ENCODE measurements at places on chromosomes 16 and 17.

DNA sequence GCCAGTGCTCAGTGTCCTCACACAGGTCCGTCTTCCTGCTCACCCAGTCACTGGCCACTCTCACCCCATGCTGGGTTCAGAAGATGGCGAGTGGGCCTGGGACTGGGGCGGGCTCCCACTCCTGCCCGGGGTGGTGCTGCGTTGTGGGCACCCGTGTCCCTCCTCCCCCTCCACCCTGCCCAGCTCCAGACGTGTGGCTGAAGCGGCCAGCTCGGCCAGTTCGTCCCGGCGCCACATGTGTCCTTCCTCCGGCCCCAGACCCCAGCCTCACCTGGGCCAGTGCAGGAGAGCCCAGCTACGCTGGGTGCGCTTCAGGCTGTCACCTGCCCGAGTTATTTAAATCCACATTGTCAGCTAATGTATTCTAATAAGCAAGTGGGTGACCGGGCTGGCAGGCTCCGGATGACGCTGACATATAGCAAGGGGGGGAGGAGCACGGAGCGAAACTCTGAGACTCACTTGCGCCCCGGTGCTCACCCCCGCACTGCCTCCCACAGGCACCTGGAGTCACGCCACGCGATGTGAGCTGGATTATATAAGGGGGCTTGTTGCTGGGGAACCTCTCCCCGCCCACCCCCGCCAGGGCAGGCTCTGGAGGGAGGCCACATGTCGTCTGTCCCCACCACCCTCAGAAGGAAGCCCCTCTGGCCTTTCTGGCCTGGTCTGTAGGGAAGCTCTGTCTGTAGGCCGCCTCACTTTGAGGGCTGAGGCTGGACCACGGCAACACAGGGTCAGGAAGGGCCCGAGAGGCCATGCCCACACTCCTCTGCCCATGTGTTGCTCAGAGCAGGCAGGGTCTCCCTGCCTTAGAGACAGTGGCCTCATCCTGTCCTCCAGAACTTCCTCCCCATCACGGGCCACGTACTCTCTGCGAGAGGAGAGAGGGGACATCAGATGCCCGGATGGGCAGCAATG is 7.1 kb upstream of the BAIAP2 start:
- no peak for DNase-seq

DNA sequence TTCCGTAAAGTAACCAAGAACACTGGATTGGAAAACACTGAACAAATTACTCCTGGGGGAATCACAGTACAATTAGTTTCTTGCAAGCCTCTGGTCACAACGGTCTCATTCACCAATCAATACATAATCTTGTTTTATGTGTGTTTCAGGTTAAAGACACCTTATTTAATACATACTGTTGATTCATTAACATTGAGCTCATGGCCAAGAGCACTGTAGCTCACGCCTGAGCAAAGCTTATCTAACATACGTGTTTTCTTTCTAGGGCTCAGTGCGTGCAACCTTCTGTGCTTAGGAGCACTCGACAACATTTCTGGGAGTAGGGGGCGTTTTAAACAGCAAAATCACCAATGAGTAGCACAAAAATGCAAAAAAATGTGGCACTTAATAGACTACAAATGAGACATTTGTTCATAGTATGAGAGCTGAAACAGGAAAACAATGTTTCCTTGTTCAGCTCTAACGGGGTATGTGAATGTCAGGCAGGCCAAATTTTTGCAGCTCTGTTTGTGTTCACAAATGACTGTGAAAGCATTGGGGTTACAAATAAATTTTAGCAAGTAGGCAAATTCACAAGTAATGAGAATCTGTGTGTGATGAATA is 206.2 kb downstream of the CNTNAP4 start:
- no peak for DNase-seq

DNA sequence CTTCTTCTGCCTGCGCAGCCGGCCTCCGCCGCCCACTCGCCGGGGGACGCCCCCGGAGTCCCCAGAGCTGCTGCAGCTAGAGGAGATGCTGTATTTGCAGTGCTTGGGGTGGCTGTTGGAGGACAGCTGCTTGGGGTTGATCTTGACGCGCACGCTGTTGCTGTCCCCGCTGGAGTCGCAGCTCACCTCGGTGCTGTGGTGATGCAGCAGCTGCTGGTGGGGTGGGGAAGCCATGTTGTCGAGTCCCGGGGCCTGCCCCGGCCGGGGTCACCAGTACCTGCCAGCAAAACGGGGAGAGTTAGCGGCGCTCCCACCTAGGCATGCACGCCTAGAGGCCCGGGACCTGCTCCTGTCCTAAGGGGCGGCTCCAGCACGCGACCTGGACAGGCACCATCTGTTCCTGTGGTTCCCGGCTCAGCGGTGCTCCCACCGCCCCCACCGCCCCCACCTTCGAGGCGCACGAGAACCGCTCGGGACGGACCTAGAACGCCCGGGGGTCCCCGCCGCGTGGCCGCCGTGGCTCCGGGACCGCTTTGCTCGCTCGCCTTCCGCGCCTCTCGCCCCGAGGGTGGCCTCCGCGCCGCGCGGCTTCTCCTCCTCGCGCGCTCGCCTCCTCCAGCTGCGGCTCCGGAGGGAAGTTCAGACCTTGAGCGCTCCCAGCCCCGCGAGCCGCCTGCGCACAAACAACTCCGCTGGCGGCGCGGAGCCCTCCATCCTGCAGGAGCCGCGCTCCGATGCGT is 863 bp downstream of the ADCY9 start:
- peak; percentile 34 for DNase-seq

DNA sequence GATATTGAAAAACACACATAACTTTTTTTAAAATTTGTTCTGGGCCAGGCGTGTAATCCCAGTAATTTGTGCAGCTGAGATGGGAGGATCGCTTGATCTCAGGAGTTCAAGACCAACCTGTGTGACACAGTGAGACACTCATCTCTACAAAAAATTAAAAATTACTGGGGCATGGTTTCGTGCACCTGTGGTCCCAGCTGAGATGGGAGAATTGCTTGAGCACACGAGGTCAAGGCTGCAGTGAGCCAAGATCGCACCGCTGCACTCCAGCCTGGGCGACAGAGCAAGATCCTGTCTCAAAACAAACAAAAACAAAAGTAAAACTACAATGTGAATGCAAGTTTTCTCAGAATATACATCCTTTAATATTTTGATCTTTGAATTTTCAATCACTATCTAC is 15.1 kb downstream of the C16orf54 start:
- no peak for DNase-seq

DNA sequence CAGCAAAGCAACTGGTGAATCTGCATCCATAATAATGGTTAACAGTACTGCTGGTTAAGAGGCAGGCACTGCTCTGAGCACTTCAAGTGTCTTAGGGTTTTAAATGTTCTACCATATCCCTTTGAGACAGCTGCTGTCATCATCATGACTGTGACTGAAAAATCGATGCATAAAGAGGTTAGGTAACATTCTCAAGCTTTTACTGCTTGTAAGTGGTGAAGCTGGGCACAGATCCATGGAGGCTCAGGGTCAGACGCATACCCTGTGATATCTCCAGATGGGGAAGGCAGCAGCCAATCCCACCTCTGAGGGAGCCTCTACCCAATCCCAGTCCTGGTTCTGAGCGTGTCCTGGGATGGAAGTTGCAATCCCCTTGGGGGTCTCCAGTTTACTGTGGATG is 57.6 kb upstream of the SOX9 start:
- no peak for DNase-seq

DNA sequence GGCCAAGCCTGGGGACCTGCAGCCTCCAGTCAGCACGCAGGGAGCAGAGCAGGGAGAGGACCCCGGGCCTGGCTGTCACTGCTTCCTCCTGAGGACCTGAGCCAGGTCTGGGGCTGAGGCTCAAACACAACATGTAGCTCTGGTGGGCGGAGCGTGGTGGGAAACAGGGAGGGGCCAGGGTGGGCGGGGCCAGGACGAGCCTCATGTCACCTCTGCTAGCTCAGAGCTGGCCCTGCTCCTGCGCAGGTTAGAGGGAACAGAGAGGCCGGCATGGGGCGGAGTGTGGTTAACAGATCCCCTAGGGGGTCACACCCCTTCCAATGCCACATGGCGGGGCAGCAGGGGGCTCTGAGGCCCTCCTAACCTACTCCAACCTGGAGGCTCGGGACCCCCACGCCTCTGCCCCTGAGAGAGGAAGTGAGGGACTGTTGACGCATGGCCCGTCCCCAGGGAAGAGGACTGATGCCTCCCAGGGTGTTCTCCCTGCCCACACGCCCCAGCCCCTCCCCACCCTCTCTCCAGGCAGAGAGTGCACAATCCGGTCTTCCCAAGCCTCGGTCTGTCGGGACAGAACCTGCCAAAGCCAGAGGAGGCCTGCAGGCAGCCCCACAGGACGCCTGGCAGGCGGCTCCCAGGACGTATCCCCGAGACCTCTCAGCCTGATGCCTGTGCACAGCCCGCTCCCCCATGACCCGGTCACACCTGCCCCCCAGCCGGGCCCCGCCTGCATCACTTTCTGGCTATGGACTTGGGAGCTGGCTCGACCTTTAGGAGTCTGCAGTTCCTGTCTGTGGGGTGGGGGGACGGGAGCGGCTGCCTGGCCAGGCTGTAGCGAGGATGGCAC is 15.2 kb downstream of the PIEZO1 start:
- DNase-seq, result no peak

DNA sequence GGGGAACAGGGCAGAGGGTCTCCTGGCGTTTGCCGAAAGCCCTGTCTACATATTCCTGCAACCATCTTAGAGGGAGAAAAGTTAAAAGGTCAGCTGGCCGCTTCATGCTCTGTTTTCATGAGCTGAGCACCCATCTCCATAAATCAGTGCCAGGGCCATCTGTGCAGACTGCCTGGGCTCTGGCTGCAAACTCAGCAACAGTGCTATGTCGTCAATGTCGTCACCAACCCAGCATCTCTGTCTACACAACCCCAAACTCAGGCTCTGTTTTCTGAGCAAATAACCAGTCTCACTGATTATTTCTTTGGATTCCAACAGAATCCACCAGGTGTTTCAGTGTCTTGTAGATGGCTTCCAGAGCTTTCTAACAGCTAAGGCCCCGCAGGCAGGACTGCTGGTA is 65.0 kb downstream of the HS3ST2 start:
- no peak for DNase-seq

DNA sequence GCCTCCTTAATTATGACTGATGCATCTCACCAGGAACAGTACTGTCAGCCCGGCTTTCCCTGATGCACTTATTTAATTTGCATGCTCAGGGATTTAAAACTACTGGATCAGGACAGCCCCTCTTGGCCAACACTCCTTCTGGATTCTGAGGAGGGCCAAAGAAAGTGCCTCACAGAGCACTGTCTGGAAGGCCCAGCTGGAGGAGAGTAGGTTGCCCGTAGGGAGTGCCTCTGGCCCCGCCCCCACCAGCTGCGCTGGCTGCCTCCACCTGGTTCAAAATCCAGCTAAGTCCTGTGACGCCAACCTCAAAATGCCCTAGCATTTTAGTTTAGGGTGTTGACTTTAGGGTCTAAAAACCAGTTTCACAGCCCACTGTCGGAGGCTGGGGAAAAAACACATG is 49.4 kb upstream of the SREBF1 start:
- DNase-seq, result no peak

DNA sequence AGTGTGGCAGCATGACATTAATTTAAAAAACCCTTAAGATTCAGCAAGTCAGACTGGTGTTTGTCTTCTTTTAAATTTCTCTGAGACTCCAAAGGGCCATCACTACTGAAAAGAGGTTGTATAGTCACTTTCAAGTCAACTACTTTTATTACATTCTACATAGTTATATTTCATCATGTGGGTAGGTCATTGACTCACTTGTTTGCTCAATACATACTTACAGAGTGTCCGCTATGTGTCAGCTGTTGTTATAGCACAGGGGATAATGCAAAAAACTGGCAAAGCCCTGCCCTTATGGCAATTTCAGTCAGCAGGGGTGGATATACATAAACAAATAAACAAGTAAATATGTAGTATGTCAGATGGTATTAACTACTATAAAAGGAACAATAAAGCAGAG is 2.5 kb upstream of the MYH4 start:
- no peak for DNase-seq

DNA sequence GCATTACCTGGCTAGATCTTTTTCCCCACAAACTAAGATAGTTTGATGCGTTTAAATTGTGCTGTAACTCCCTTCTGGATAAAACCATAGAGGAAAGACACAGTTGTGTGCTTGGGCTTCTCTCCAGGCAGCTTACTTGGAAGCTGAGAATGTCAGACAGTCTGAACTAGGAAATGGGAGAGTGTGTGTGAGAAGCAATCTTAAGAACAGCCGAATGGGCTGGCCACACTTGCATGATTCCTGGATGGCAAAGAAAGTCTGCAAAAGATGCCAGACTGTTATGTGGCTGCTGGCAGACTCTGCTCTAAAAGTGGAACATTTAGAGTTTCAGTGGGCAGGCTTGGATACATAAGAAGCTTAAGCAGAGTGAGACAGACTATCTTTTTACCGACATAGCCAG is 384.3 kb upstream of the PSMD7 start:
- no peak for DNase-seq

DNA sequence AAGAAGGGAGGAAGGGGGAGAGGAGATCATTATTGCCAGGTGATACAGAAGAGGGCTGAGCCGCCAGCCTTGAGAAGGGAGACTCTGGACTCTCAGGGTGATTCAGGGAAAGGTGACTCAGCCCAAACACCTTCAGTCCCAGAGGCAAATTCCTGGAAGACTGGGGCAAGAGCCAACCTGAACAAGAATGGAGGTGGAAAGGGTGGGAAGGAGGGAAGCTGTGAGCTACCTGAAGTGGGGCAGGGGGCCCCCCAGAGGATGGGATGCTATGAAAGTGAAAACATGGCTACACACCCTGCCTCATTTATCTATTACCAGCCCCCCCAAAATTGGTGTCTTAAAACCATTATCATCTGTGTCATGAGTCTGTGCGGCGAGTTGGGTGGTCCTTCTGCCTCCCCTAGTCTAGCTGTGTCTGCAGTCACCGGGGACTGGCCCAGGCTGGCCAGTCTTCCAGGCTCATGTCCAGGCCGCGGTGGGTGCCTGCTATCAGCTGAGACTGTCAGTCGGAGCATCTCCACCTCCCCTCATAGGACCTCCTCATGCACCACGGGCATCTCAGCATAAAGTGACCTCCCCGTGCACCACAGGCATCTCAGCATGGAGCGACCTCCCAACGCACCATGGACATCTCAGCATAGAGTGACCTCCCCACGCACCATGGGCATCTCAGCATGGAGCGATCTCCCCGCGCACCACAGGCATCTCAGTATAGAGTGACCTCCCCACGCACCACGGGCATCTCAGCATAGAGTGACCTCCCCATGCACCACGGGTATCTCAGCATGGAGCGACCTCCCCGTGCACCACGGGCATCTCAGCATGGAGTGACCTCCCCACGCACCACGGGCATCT is 3.2 kb upstream of the SLC47A2 start:
- DNase-seq, result no peak

DNA sequence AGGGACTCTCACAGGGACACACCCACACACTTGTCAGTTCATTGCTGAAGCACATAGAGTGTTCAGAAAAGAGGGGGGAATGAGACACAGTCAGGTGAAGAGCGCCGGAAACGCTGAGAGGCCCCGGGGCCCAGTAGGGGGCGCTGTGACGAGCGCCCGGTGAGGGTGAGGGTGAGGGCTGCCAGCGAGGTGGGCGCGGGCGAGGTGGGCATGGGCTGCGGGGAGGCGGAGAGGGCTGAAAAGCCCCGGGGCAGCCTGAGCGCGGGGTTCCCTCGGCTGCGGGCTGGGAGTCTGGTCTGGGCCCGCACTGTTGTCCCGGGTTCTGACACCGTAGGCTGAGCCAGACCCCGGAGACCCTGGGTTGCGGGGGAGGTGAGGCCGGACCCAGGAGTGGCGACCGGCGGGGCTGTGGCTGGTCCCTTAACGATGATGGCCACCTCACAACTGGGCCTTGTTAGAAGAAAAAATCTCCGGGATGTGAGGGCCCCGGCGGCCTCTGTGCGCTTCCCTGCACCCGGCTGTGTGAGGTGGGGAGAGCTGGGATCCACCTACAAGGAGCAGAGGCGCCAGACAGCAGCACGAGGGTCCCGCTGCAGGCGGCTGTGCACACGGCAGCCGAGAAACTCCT is 91.4 kb downstream of the C16orf78 start:
- no peak for DNase-seq

Measured in stimulated activated CD8-positive, alpha-beta memory T cell treated with anti-CD3 and anti-CD28 coated beads, Interleukin-15, amount 100 ng/mL, for 48 hours (primary cell).